Activated naive CD4-positive, alpha-beta T cell (primary cell): ENCODE measurements at places on chromosomes 12 and 14.

DNA sequence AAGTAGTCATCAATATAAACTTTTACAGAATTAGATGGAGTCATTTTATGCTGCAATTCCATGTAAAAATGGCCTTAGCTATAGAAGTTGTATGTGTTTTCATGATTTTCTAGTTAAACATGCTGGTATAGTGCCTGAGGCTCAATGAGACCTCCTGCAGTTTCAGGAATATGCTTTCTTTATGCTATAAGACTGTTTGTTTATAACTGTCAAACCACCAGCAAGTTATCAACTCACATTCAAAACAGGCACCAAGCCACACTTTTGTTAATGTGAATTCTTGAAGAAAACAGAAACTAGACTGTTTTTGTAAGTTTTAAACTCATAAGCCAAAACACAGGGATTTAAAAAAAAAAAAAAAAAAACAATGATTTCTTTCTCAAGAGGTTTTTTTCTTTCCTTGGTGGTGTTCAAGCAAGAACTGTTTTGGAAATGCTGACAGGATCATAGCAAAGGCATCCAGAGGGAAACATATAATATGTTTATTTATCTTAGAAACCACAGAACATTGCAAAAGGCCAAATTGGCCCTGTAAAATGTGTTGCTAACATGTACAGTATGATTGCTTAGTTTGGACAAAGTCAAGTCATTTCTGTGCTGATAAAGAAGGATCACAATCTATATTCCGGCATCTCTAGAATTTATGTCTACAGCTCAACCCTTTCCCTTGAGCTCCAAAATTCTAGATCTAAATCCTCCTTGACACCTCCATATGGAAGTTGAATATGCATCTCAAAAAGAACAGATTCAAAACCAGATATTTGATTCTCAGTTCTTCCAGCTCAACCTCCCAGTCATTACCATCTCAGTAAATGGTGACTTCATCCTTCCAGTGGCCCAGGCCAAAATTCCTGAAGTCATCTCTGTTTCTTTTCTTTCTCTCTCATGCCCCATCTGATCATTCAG, 29.0 kb upstream of the LUM start:
- no peak for DNase-seq

- no peak for DNase-seq
These were observed 49.3 kb downstream of the C14orf132 start for GRCh38 chr14:96088481-96088880.

DNA sequence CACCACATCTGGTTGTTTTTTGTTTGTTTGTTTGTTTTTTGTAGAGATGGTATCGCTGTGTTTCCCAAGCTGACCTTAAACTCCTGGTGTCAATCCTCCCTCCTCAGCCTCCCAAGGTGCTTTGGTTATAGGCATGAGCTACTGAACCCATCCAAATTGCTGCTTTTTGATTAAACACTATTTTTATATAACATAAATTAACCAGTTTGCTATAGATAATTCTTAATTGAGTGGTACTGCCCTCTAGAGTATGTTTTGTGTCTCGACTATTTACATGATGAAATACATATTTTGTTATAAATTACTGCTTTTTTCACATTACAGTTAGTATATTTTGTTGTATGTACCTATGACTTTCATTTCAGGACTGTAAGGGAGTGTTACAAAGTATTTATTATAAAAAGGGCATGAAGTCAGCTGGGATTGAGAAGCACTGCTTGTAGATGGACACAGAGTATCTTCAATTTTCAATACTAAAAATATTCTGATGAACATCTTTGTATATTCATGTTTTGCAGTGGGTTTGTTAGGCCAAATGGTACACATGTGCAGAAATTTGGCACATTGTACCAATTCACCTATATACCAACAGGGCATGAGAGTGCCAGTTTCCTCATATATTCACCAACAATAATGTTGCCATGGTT, 14.9 kb upstream of the SCAF11 start:
- no peak for DNase-seq

GRCh38 chr14:72013721-72014345, 81.6 kb downstream of the RGS6 start:
- DNase-seq: no peak

GRCh38 chr12:43361031-43361710, 190.8 kb downstream of the ADAMTS20 start:
- no peak for DNase-seq

DNA sequence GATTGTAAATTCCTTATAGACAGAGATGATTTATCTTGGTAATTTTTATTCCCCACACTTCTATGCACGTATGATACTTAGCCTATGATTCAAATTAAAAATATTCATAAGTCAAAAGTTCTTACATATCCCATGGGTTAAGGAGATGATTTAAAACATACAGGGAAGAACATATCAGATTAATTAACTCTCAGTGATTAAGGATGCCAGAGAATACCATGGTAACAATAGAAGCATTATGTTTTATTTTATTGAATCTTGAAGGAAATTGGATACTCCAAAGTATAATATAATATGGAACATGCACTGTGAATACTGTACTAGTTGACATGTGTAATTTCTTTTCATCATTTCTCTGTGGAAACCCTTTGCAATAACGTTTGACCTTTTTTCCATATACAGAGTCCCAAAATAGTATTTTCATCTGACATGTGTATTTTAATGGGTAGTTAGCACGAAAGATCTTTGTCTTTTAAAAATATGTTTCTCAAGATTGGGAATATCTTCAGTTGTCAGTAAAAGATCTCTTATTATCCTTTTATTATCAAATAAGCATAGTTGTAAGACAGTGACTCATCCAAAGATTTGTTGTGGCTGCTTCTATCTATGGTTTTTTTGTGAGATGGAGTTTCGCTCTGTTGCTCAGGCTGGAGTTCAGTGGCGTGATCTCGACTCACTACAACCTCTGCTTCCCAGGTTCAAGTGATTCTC, 166.7 kb downstream of the RAD51B start:
- DNase-seq: no peak

DNA sequence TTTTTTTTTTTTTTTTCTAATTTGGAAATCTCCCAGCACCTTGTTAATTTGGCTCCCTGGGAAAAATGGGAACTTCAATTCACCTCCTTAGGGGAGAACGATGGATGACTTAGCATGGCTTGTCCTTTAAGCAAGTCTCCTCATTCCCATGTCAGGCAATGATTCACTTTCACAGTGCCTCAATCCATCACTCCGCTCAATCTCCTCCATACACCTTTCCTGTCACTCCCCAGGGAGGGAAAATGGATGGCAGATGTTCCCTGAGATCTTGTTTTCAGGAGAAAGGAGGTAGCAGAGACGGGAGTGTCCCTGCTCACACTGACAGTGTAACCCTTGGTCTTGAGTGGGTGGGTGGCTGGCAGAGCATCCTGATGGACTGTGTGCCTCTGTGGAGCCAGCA, 51.0 kb downstream of the SLC8A3 start:
- DNase-seq: no peak

DNA sequence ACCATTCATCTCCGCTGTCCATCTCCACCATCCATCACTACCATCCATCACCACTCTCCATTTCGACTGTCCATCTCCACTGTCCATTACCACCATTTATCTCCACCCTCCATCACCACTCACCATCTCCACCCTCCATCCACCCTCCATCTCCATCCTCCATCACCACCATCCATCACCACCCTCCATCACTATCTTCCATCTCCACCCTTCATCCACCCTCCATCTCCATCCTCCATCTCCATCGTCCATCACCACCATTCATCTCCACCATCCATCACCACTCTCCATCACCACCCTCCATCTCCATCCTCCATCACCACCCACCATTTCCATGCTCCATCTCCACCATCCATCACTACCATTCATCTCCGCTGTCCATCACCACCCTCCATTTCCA, 5.2 kb upstream of the CEP170B start:
- DNase-seq: no peak

DNA sequence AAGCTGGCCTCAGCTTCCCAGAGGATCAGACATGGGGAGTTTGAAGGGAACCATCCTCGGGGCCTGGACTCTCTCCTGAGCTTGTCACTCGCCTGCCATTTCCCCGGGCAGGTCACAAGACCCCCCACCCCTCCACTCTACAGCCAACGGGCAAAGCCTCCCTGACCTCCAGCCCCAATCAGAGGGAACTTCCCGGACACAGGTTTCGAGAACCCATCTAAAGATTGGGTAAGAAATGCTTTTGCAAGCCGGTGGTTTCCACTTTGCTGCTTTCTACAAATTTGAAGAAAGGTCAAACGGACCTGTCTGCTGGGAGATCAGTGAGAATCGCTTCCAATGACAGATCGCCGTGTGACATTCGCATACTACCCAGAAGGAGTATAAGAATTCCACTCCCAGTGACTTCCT, 89.6 kb downstream of the SCARB1 start:
- DNase-seq: no peak

DNA sequence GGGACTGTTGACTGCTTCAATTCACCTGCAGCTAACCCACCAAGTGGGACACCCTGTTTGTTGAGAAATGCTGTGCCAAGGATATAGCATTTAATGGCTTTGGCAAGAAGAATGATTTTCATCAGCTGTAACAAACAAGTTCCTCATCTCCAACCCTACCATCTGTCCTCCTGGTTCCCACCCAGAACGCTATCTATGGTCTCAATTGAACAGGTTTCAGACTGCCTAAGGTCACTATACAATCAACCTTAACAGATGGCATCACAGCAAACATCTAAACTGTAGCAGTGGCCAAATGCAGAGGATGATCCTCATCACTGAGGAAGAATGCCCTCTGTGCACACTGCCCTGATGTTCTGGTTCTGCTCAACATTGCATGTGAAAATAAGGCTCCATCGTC, 546.2 kb upstream of the FOXG1 start:
- no peak for DNase-seq

DNA sequence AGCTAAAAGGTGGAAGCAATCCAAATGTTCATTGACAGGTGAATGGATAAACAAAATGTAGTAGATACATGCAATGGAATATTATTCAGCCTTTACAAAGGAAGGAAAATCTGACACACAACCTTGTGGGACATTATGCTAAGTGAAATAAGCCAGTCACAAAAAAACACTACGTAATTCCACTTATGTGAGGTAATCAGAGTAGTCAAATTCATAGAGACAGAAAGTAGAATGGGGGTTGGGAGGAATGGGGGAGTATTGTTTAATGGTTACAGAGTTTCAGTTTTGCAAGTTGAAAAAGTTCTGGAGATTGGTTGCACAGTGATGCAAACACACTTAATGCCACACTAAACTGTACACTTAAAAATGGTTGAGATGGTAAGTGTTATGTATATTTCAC, 62.8 kb downstream of the LIN52 start:
- DNase-seq: no peak

- DNase-seq: no peak
These were observed 21.8 kb downstream of the DHX37 start for GRCh38 chr12:124967016-124967739.

DNA sequence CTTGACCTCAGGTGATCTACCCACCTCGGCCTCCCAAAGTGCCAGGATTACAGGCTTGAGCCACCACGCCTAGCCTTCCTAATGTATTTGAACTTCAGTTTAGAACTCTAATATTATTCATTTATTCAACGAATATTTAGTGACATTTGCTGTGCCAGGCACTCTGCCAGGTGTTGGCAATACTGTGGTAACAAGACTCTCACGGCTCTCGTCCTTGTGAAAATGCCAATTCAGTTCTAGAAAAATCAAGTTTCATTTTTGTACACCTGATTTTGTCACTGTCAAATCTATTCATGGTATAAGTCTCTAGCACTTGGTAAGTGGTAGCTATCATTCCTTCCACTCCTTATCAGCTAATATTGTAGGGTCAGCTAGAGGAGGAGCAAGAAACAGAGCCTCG, 6.3 kb upstream of the PWP1 start:
- DNase-seq: no peak

DNA sequence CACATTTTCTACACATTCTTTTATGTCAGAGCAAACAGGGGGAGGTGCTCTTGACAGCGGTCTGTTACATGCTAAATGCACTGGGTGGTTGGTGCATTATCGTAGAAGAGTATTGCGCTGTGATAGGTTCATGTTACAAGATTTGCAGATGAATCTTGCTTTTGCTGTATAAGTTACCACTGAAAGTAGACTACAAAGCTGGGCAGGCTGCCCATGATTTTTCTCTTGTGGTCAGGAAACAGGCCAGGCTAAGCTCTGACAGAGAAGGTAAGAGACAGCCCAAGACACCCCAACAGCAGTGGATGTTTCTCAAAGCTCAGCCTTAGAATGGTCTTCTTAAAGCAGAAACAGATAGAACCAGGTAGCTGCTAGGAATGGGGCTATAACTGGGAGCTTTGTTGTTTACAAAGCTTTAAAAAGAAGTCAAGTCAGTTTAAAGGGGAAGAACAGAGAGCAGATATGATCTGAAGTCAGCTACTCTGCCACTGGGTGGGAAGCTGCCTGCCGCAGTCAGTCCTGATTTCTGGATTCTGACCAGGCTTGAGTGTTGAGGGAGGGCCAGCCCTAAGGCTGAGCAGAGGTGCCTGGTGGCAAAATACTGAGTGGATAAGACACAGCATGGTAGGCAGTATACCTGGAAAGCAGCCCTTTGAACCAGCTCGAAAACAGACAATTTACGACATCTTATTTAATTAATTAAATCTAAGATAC, 9.4 kb downstream of the KCNA1 start:
- DNase-seq: no peak

GRCh38 chr12:101050631-101051030, 159.4 kb downstream of the SLC5A8 start:
- no peak for DNase-seq

DNA sequence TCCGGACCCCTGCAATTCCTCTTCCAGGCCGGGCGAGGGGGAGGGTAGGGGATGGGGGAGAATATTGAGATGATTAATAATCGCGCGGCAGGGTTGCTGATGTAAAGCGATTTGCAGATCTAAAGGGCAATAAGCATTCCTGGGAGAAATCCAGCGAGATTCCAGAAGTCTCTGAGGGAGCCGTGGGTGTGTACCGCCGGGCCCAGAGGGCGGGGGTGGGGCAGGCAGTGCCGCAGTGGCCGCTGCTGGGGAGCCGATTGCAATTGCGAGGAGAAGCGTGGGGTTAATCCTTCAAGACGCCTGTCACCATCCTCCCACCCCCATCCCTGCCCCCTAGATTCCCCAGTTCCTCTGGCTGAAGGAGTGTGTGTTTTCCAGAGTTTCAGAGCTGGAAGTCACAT, 16.4 kb downstream of the FOS start:
- no peak for DNase-seq

GRCh38 chr12:31954925-31955858, 4.0 kb upstream of the RESF1 start:
- no peak for DNase-seq

GRCh38 chr12:4555804-4556203, 6.2 kb upstream of the DYRK4 start:
- DNase-seq: no peak

DNA sequence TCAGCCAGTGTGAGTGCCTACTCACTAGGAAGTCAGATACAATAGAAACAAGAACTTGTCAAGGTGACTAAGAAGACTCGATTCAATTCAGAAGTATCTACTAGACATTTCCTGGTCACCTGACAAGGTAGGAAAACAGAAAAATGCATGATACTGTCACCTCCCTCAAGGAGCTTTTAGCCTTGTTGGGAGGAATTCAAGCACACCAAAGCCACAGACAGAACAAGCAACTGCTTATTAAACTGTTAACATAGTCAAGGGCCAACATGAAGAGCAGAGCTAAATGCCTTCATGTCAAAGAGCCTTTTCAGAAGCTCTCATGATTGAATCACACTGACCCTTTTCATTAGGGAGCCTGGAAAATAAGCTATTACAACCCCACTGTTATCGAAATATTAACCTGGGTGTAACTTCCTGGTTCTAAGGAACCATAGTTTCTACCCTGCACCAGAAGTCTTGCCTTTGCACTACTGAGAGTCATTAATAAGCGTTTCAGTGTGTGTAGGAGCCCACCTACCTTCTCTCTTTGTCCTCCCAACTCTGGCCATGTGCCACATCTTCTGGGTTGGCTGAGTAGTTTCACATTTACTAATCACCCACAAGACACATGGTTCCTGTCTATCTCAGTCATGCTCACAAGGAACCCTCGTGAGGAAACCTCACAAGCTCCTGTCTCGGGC, 31.0 kb upstream of the LGALS3 start:
- no peak for DNase-seq
